ENCODE measurements at places on chromosomes 12 and 14. TPM values are rescaled to one million over a fixed set of nuclear protein-coding genes. Genes with fewer than 3 reads are reported as not detected.

- DNase-seq = peak; percentile 67
These were observed 81.6 kb upstream of the MED13L start for GRCh38 chr12:116358893-116359761.

- no peak for DNase-seq
These were observed 63.4 kb downstream of the BEGAIN start for GRCh38 chr14:100523843-100524169.

- DNase-seq = no peak
These were observed 79.2 kb downstream of the DAD1 start for GRCh38 chr14:22509751-22510300.

DNA sequence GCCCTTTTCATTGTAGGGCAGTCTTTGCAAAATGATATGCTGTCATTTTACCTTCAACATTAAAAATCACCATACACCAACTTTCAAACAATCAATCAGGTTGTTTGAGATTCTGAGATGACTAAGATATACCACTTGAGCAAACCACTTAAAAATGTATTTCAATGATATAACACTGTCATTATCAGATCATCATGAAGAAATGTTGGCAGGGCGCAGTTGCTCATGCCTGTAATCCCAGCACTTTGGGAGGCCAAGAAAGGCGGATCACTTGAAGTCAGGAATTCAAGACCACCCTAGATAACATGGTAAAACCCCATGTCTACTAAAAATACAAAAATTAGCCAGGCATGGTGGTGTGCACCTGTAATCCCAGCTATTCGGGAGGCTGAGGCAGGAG lies 13.0 kb upstream of the RHOJ start:
- no peak for DNase-seq

GRCh38 chr12:104697186-104697585 lies 240.4 kb downstream of the CHST11 start:
- DNase-seq = no peak

DNA sequence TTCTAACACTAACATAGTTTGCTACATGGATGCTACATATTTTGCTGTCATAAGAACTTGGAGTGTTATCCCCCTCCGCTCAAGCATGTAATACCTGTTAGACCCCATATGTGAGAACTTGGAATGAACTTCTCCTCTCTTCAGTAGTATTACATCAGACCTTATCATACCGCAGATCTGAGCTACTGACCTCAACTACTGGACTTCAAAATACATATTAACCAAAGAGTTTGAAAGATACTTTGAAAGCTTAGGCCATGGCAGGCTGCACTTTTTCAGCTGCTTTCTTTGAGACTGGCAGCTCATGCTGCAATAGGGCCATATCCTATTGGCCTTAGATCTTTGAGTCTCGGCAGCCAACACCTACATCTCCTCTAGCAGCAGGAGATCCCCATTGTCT lies 74.8 kb downstream of the EEA1 start:
- DNase-seq = no peak

- no peak for DNase-seq
These were observed 19.7 kb downstream of the SPTB start for GRCh38 chr14:64860039-64860438.

GRCh38 chr12:98955284-98955683 lies 310.2 kb downstream of the APAF1 start:
- DNase-seq = peak; percentile 36

DNA sequence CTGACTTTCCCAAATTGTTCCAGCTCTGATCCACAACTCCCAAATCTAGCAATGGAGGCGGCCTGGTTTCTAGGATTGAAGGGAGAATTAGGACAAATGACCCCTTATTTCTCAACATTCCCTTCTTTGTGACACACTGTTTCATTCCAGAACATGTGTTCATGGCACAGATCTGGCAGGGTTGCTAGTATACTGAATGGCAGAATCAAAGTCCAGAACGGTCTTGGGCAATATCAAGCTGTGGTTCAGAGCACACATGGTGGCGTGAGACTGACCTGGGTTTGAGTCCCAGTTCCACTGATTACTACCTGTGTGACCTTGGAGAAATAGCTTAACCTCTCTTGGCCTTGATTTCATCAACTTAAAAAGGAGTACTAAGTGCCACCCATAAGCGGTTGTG lies 152.5 kb downstream of the SAMD4A start:
- DNase-seq = no peak

DNA sequence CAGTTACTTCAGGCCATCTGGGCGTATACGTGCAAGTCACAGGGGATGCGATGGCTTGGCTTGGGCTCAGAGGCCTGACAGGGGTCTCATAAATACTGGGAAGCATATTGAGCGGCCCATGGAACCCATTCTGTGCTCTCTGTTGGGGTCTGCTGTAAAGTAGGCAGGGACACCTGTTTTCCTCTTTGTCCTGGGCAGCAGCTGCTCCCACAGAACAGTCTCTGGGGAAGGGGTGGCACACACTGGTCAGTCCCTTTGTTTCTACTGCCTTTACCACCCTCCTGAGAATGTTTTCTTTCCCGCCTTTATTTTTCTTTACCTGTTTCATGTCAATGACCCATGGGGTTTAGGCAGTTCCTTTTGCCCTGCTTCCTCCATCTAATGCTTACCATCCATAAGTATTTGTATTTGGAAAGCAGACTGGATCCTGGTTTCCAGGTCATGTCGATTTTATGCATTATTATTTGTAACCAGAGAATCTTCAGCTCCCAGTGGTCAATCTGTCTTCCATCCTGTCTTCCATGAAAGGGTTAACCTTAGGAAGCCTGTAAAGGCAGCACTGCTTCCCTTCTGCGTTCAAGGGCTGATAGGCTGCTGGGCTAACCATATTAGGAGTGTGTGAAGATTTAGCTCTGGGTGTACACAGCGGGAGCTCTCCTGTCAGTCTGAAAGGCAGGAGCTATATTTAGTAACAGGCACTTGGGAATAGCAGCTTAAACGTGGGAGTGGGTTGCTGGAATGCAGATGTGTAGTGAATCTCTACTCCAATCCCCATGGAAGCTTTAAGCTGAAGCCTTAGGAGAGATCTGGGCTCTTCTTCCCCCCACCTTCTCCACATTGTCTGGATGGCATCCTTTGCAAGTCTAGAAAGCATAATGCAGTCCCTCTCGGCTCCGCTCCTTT lies 124.0 kb downstream of the DYRK2 start:
- peak; percentile 51 for DNase-seq

DNA sequence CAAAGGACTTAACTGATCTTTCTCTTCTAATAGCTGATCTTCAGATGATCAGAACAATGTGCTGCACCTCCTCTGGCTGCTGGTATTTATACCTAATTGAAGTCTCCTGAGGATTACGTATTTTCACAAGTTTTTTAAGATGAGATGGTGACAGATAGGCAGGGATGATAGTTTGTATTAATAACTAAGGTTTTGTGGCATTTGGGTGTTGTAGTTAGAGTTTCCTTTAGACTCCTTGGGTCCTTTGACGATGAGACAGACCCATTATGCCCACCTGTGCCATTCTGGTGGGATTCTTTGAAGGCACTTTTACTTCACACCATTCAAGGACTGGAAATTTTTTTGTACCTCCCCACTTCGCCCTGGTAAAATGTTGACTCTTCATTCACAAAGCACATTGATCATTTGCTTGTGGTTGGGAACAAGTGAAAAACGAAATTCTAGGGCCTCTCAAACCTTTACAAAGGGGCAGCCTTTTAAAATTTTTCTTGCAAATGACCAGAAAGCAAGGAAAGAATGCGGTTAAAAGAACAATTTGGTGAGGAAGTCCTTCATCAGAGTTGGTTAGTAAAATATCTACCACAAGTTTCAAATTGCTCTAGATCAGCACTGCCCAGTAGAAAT lies at the start of gene IFNG:
TSS of gene IFNG (minus strand) at position 60 of the 624 bp plus-strand sequence. CDS start 125 bp downstream, outside the sequence.
- no peak for DNase-seq

- DNase-seq = no peak
These were observed 52.3 kb downstream of the SOCS2 start for GRCh38 chr12:93624595-93625294.

Gene AKAP5
- total RNA-seq = 2.8 TPM

Gene RNASE7
- total RNA-seq = not detected

Gene ACOT4
- 1.6 TPM for total RNA-seq
